ENCODE measurements at places on chromosomes 5 and 9. TPM values are rescaled to one million over a fixed set of nuclear protein-coding genes. Genes with fewer than 3 reads are reported as not detected.

Gene ADAMTS19
- total RNA-seq: not detected

Gene CER1
- total RNA-seq: not detected

Gene ARHGEF28
- total RNA-seq: 13.6 TPM

Gene IFNA2
- not detected for total RNA-seq

Gene GZMA
- not detected for total RNA-seq

Gene MSX2
- total RNA-seq: 3.0 TPM

DNA sequence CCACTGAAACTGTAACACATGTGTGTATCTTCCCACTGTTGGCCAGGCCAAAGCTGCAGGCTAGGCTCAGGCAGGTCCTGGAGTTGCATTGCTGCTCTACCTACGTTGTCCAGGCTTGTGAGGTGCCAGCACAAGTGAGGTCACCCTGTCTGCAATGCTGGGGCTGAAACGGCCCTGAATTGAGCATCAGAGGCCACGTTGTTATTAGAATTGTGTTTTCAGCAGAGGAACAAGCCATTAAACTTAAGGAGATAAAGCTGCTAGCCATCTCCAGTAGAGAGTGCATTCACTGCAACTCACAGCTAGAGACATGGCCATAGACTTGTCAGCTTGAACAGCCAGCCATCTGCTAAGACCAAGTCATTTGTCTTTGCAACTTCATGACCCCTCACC lies 191.8 kb downstream of the SEMA6A start:
- no peaks in the 10 kb centered on the region for H3K27me3 ChIP-seq
- no peaks in the 10 kb centered on the region for H3K36me3 ChIP-seq
- no peak overlapping the region for H3K4me3 ChIP-seq
- no peak overlapping the region for H3K27ac ChIP-seq
- DNase-seq: no peak
- H3K4me1 ChIP-seq: no peaks in the 10 kb centered on the region

DNA sequence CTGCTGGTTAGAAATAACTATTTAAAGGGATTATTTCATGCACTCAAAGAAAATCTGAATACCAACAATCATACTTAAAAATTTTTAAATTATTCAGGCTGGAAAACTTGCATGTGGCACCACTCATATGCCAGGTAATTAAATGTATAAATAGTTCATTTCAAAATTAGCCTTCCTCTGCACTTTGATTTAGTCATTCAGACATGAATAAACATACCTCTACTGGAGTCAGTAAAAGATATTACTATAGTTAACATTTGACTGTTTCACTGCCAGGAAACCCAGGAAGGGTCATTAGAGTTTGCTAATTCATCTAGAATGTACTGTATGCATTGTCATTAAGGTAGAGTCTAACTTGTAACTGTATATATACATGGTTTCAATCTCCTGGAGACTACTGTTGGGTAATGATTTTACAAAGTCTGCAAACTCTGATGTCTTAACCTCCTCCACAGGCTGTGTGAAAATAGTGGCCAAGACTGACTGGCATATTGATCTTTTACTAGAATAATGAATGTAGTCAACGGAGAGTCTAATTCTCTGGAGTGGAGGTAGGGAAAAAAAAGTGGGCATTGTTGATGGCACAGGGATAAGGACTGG lies 43.7 kb downstream of the TEX10 start:
- H3K27me3 ChIP-seq: no peaks in the 10 kb centered on the region
- H3K27ac ChIP-seq: no peak overlapping the region
- H3K36me3 ChIP-seq: peaks cover 51% of the 10 kb centered on the region
- DNase-seq: no peak

GRCh38 chr9:132748450-132748849 lies 78.2 kb downstream of the GTF3C4 start:
- no peaks in the 10 kb centered on the region for H3K27me3 ChIP-seq
- no peak overlapping the region for H3K4me3 ChIP-seq
- no peaks in the 10 kb centered on the region for H3K4me1 ChIP-seq

DNA sequence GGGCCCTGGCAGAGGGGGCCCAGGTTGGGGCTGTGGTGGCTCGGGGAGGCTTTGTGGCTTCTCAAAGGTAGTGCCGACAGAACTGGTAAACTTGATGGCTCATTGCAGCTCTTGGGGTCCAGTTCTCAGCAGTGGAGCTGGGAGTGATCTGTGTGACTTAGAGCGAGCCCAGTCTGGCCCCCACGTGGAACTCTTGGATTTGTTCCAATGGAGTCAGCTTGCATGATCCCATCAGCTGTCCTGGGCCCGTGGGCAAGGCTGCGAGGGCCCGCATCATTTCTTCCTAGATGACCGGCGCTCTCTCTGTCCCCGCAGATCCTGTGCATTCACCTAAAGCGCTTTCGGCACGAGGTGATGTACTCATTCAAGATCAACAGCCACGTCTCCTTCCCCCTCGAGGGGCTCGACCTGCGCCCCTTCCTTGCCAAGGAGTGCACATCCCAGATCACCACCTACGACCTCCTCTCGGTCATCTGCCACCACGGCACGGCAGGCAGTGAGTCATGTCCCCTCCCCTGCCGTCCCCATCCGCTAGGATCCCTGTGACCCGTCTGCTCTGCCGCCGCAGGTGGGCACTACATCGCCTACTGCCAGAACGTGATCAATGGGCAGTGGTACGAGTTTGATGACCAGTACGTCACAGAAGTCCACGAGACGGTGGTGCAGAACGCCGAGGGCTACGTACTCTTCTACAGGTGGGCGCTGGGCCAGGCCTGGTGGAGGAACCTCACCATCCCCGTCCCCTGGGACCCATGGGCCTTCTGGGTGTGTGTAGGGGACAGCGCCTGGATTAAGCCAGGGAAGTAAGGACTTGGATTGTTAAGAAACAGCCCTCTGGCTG lies 39.2 kb downstream of the USP20 start:
- no peak overlapping the region for H3K27ac ChIP-seq
- no peak overlapping the region for H3K4me3 ChIP-seq
- peaks cover 5% of the 10 kb centered on the region for H3K36me3 ChIP-seq

GRCh38 chr9:85224729-85225128 lies 517.0 kb downstream of the AGTPBP1 start:
- no peaks in the 10 kb centered on the region for H3K36me3 ChIP-seq
- H3K4me3 ChIP-seq: no peak overlapping the region
- H3K27me3 ChIP-seq: no peaks in the 10 kb centered on the region
- H3K4me1 ChIP-seq: no peaks in the 10 kb centered on the region
- no peak overlapping the region for H3K27ac ChIP-seq

GRCh38 chr9:121074370-121075250 lies at the start of gene CNTRL:
Gene CNTRL (plus strand): TSS chr9:121074955. CDS start chr9:121088327, 13,372 bp downstream.
- peak within 1 kb of the TSS; percentile 70 for H3K4me3 ChIP-seq
- peak; percentile 94 for DNase-seq
- H3K36me3 ChIP-seq: peaks cover 3% of the 10 kb centered on the region
- peak within 1 kb of the TSS; percentile 94 for H3K27ac ChIP-seq

- H3K36me3 ChIP-seq: peaks cover 57% of the 10 kb centered on the region
- H3K4me1 ChIP-seq: peaks cover 47% of the 10 kb centered on the region
- H3K4me3 ChIP-seq: peak overlapping the region; percentile 87
- no peak for DNase-seq
- peak overlapping the region; percentile 98 for H3K27ac ChIP-seq
Measured at GRCh38 chr5:143403334-143403592, 223 bp downstream of the NR3C1 start.

DNA sequence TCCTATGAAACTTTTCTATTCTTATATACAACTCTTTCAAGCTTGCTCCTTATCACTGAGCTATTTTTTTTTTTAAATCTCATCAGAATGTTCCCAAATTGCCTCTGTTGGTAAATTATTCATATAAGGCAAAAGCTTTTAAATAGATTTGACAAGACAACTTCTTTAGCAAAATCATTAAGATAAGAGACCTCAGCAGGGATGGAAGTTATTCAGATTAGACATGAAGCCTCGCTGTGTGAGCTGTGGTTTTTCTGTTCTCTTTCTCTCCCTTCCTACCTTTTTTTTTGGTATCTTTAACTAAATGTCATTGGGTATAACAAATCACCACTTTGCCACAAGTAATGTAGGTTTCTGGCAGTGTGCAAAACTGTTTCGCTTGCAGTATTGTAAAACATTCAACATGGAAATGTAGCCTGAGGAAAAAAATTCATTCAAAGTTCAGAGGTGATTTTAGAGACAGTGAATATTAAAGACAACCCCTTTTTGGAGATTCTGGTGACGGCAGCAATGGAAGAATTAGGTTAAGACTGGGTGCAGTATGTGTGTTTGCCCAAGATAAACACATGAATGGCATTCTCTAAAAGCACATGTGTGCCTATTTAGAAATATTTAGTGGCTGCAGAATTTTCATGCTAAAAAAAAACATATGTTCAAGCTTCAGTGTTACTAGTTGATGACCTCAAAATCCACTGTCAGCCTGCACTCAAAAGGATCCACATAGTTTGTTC lies 467.1 kb downstream of the ZNF608 start:
- no peaks in the 10 kb centered on the region for H3K4me1 ChIP-seq
- H3K27ac ChIP-seq: no peak overlapping the region
- no peak overlapping the region for H3K4me3 ChIP-seq
- no peaks in the 10 kb centered on the region for H3K36me3 ChIP-seq

DNA sequence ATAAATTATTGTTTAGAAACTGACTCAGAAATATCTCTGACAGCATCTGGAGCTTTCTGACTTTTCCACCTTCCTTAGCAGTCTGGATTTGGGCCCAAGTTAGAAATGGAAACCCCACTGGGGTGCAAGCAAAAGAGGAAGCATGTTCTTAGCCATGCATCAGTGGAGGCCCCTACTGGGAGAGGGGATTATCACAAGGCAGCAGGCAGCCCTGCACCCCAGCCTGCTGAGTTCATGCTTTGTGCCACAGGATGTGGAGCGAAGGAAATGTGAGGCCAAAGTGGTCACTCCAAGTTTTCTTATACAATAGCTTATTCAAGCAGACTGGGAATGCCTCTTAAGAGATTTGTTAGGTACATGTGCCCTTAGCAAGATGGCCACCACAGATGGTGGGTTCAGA lies 146.5 kb upstream of the TLX3 start:
- no peaks in the 10 kb centered on the region for H3K36me3 ChIP-seq
- H3K4me1 ChIP-seq: no peaks in the 10 kb centered on the region
- no peaks in the 10 kb centered on the region for H3K27me3 ChIP-seq
- no peak for DNase-seq

GRCh38 chr5:73284220-73284795 lies 111.3 kb downstream of the TMEM174 start:
- no peak overlapping the region for H3K27ac ChIP-seq
- H3K4me1 ChIP-seq: peaks cover 12% of the 10 kb centered on the region
- DNase-seq: no peak
- no peak overlapping the region for H3K4me3 ChIP-seq

- H3K36me3 ChIP-seq: no peaks in the 10 kb centered on the region
- no peak overlapping the region for H3K4me3 ChIP-seq
- H3K4me1 ChIP-seq: no peaks in the 10 kb centered on the region
- no peak overlapping the region for H3K27ac ChIP-seq
- H3K27me3 ChIP-seq: no peaks in the 10 kb centered on the region
- DNase-seq: no peak
Measured at GRCh38 chr9:25310961-25311360, 367.3 kb downstream of the TUSC1 start.

DNA sequence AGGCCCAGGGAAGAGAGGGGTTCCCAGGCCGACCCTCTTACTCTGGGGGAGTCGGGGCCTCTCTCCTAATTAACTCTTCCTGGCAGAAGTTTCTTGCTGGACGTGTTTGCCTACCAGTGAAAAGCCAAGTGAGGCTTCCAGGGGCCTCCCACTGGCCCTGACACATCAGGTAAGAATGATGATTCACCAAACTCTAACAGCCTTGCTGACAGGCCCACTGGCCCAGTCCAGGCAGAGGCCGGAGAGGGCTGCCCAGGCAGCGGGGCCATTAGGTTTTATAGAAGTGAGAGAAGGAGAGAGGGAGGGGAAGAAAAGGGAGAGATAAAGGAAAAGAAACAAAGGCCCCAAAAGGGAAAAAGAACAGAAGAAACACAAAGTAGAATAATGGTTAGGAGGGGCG lies 50.8 kb upstream of the FOXE1 start:
- H3K4me1 ChIP-seq: peaks cover 25% of the 10 kb centered on the region
- H3K4me3 ChIP-seq: no peak overlapping the region
- no peaks in the 10 kb centered on the region for H3K27me3 ChIP-seq
- H3K36me3 ChIP-seq: no peaks in the 10 kb centered on the region

GRCh38 chr5:17229313-17229712 lies 11.9 kb downstream of the BASP1 start:
- H3K4me3 ChIP-seq: no peak overlapping the region
- no peak overlapping the region for H3K27ac ChIP-seq
- H3K36me3 ChIP-seq: peaks cover 74% of the 10 kb centered on the region
- H3K27me3 ChIP-seq: no peaks in the 10 kb centered on the region
- H3K4me1 ChIP-seq: peaks cover 49% of the 10 kb centered on the region

GRCh38 chr9:89022001-89022759 lies 30.9 kb downstream of the S1PR3 start:
- H3K27ac ChIP-seq: peak overlapping the region; percentile 32
- no peaks in the 10 kb centered on the region for H3K36me3 ChIP-seq
- H3K4me1 ChIP-seq: peaks cover 33% of the 10 kb centered on the region
- no peak for DNase-seq
- H3K4me3 ChIP-seq: no peak overlapping the region

DNA sequence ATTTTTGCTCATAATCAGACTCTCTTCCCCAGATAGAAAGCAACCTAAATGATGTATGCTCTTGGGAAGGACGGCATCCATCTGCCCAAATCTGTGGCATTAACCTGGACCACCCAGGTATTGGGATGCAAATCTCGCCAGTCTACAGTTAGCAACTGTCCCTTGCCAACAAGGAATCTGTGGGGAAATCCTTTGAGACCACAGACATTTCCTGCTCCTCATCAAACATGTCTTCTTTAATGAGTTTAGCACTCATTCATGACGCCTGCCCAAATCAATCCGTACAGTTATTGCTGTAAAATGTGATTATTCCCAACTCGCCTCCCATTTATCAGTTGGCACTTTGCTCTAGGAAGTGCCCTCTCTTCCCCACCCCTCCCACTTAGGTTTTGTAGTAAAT lies 7.8 kb downstream of the ROR2 start:
- no peak for DNase-seq
- H3K27me3 ChIP-seq: peaks cover 9% of the 10 kb centered on the region
- H3K36me3 ChIP-seq: no peaks in the 10 kb centered on the region
- H3K4me1 ChIP-seq: peaks cover 11% of the 10 kb centered on the region

DNA sequence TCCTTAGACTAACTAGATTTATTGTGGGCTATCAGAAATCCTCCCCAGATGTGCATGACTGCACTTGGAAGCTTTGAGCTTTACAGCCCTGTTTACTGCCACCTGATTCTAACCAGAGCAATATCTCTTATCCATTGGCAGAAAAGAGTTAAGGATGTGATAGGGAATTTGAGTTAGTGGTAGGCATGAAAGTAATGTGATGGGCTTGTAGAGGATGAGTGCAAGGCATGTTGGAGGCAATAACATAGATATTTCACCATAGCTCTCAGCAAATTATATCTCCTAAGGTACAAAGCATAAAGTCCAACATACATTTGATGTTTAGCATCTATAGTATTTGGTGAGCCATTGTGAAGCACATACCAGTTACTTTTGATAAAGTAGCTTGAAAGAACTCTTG lies 103.8 kb downstream of the INVS start:
- no peak overlapping the region for H3K27ac ChIP-seq
- no peak for DNase-seq
- no peak overlapping the region for H3K4me3 ChIP-seq
- no peaks in the 10 kb centered on the region for H3K36me3 ChIP-seq

All from SJSA1 (cell line).